ENCODE measurements at places on chromosomes 2 and 18.
A peak's percentile ranks its signal among the peaks of the same experiment; 100 is the strongest.

DNA sequence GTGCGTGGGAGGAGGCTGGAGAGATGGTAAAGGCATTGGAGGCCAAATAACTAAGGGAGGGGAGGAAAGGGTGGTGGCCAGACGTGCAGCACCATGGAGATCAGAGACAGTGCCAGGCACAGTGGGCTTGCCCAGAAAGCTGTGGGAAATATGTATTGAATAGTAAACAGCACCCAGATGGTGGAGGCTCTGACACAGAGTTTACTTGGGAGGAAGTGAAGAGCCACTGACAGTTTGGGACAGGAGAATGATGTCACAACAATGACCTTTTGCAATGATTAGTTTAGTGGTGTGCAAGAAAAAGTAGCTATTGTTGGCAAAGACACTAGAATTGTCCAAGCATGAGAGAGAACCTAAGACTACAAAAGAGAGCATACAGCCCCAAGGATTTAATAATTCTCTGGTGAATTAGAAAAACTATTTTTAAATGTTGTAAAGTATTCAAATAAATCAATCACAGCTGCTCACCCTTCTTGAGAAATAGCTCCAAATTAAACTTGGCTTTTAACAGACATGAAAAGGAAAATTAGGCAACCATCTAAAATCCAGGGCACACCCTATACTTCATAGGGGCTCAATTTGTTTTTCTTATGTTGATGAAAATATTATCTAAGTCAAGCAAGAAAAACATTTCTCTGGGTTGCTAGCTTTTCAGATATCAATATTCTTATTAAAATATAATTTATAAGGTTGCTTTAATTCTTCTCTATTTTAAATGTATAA lies 458.7 kb upstream of the HNRNPA3 start:
- no peak for DNase-seq

DNA sequence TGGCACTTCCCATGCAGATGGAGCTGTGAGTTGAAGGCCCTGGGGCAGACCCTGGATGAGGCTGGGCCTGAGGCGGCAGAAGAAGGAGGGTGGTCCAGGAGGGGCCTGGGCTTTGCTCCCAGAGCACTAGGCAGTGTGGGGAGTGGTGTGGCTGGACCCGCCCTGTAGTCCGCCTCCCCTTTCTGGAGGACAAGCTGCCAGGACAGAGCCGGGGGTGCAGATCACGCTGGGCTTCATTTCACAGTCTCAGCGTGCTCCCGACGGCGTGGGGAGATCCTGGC lies 49.8 kb downstream of the PTGR3 start:
- DNase-seq = no peak

GRCh38 chr2:51387235-51387634 lies 355.3 kb upstream of the NRXN1 start:
- DNase-seq = no peak

DNA sequence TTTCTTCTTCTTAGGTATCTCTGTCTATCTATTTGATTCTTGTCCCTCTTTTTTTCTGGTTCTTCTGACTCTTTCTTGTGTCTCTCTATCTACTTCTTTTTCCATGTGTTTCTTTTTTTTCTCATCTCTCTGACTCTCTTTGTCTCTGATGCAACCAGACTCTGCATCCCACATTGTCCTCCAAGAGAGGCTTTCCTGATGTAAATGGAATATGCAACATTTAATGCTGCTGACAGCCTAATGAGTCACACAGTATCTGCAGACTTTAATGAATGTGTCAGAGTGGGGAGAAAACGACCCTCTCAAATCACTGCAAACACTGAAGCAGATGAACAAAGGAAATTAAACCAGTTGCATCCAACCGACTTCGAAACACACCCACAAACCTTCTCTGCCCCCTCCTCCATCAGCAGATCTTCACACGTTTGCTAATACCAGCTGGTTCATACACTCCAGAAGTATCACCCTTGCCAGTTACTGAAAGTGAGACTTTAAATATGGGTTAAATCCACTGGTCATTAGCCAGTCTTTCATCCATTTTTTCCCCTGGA lies 351.5 kb downstream of the TXNL1 start:
- DNase-seq = no peak

GRCh38 chr2:196949116-196949515 lies 22.6 kb upstream of the PGAP1 start:
- no peak for DNase-seq

- DNase-seq = no peak
Observed at GRCh38 chr2:223451-223850, 40.4 kb downstream of the SH3YL1 start.

- no peak for DNase-seq
Observed at GRCh38 chr2:127784965-127785518, 25.9 kb downstream of the WDR33 start.

GRCh38 chr2:177675350-177675821 lies 282.8 kb downstream of the AGPS start:
- DNase-seq = no peak

DNA sequence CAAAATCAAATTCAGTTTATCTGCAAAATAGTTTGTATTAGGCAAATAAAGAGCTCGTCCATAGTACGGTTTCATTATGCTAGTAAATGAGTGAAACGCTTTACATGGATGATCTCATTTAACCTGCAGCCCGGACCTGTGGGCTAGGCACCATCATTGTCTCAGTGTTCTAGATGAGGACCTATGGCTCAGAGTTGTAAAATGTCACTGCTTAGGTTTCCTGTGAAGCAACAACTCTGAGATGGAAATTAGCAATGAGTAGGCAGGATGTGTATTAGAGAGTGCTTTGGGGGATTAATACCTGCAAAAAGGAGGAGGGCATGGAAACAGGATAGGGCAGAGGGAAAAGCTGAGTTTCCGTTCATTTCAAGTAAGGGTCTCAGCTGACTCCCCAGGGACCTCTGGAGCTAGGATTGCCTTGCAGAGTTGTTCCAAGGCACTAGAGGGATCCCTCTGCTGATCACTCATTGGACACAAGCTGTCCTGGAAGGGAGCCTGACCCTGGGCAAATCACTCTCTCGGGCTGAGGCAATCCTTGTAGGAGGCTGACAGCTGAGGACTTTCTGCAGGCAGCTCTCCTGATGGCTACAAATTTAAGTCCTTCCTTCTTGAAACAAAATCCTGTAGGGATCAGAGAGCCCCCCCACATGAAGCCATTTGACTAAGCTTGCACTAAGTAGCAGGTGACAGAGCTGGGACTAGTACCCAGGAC lies 58.8 kb upstream of the SIX2 start:
- DNase-seq = no peak

- DNase-seq = peak; percentile 78
Observed at GRCh38 chr2:69643602-69644505, at the start of gene AAK1. Gene AAK1 (minus strand): TSS chr2:69643739. CDS start chr2:69643040, 699 bp downstream.

DNA sequence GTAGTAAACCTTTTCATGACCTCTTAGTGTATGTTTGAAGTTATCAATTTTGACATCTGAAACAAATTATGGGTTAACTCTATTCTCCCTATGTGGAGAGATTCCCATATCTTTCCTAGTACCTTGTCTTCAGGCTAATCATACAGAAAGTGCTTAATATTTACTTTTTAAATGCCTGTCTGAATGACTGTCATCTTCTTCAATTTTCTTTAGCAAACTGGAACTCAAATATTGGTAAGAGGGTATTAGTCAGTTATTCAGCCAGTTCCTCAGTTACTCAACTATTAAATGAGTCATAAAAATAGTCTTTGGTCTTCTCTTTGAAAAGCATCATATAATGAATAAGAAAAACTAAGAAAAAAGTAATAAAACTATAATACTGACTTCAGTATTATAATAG lies 1038.0 kb upstream of the PIK3C3 start:
- DNase-seq = no peak

- no peak for DNase-seq
Observed at GRCh38 chr2:27494944-27495554, at the start of gene FNDC4. Gene FNDC4 (minus strand): TSS chr2:27495200. CDS start chr2:27494679, 521 bp downstream.

DNA sequence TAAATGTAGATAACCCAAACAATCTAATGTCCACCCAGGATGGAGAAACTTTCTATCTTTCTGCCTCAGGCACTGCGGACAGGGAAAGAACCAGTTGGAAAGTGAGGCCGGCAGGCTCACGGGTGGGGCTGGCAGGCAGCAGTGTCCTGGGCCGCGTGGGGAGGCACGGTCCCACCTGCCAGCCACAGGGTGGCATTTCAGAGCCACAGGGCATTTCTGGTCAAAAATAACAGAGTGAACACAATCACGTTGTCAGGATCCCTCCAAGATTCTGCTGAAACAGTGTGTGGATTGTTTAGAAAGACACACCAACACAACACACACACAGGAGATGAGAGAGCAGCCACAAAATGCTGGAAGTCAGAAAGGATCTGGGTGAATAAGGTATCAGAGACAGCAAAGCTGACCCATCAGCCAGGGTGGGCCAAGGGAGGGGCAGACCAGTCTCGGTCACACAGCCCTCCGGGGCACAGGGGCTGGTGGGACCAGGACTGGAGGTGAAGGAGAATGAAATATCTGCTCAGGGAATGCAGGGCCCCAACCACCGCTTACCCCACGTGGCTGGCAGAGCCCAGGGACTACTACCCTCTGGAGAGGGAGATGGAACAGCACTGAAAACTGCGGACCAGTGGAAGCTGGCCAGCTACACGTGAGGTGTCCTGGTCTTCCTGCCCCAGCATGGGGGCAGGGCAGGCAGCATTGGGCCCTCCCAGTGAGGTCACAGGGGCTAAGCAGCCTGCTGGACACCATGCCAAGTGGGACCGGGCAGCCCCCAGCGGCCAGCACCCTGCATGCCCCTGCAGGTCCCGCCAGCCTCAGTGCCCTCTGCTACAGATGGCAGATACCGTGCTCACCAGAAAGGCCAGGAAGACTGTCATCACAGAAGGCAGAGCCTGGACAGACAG lies 173.9 kb downstream of the HDAC4 start:
- DNase-seq = no peak

DNA sequence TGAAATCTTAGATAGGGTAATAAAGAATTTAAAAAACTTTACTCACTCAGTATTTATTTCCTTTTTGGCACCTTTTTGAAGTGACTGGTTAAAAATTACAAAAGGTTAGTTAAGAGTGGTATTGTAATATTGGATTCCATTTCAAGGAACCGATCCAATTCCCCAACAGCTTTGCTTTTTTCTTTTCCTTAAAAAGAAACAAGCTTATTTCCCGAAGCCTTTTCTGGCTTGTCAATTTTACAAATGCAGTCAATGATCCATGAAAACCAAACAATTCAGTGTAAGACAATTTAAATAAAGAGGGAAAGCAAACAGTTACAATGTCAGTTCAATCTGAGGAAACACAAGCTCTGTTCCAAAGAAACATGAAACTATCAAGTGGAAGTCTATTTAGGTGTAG lies 200.2 kb downstream of the RIT2 start:
- DNase-seq = no peak

- DNase-seq = no peak
Observed at GRCh38 chr2:1613731-1614354, 130.5 kb downstream of the PXDN start.

- peak; percentile 3 for DNase-seq
Observed at GRCh38 chr2:145411493-145411892, 891.6 kb upstream of the ZEB2 start.

DNA sequence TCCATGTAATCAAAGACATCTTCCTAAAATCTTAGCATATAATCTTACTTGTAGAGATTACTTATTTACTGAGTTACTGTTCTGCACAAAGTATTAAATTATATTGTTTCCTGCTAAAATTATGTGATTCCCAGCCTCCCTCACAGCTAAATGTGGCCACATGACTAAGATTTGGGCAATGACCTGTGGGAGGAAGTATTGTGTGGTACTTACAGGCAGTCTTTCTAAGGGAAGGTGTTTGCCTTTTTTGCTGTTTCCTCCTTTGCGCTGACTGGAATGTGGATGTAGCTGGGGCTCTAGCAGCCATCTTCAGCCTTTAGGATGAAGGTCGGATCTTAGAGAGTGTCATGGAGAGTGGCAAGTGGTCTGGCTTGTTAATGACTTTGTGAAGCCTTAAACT lies 146.3 kb upstream of the APCDD1 start:
- no peak for DNase-seq

GRCh38 chr2:214489702-214490101 lies 78.8 kb downstream of the VWC2L start:
- DNase-seq = no peak

- no peak for DNase-seq
Observed at GRCh38 chr18:77702686-77703085, 453.0 kb downstream of the GALR1 start.

DNA sequence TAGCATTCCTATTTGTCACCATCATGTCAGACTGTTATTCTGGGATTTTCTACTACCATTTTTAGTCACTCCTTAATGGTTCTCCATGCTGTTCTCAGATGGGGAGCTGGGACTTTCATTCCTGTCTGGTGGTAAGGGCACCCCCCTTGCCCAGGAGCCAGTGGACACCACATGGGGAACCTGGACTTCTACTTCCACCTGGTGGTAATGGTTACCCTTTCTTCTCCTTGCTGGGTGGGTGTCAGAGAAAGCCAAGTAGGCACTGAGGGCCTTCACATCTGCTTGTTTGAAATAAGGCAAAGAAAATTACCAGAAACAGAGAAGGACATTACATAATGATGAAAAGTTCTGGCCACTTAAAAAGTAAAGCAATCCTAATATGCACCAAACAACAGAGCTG lies 239.8 kb downstream of the FHOD3 start:
- DNase-seq = no peak

- peak; percentile 52 for DNase-seq
Observed at GRCh38 chr2:231707625-231707926, 749 bp upstream of the PTMA start.

GRCh38 chr2:60100034-60100433 lies 453.4 kb downstream of the BCL11A start:
- DNase-seq = no peak

- DNase-seq = no peak
Observed at GRCh38 chr2:26144031-26144430, 28.9 kb upstream of the GAREM2 start.

GRCh38 chr2:183031911-183032794 lies 6.1 kb downstream of the NCKAP1 start:
- no peak for DNase-seq

GRCh38 chr2:143504397-143504796 lies 375.2 kb downstream of the ARHGAP15 start:
- DNase-seq = no peak

- no peak for DNase-seq
Observed at GRCh38 chr18:55908901-55909366, 320.9 kb upstream of the TCF4 start.

GRCh38 chr2:181991171-181991885 lies 5.7 kb downstream of the PPP1R1C start:
- DNase-seq = no peak

- DNase-seq = no peak
Observed at GRCh38 chr2:1154710-1155594, 204.3 kb downstream of the SNTG2 start.

DNA sequence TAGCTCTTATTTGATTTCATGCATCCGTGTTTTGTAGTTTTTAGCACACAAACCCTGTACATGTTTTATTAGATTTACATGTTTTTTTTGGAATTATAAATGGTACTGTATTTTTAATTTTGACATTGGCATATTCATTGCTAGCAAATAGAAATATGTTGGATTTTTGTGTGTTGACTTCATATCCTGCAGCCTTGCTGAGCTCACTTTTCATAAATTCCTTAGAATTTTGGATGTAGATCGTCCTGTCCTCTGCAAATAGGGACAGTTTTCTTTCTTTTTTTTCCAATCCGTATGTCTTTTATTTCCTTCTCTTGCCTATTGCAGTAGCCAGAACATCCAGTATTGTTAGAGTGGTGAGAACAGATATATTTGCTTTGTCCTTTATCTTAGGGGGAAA lies 46.7 kb upstream of the GPR17 start:
- no peak for DNase-seq

GRCh38 chr2:241443486-241444223 lies 64.7 kb downstream of the STK25 start:
- peak; percentile 93 for DNase-seq

GRCh38 chr2:133810559-133810958 lies 242.3 kb upstream of the NCKAP5 start:
- no peak for DNase-seq

Data from effector memory CD8-positive, alpha-beta T cell (primary cell).